ENCODE measurements at places on chromosomes 11 and 22.

DNA sequence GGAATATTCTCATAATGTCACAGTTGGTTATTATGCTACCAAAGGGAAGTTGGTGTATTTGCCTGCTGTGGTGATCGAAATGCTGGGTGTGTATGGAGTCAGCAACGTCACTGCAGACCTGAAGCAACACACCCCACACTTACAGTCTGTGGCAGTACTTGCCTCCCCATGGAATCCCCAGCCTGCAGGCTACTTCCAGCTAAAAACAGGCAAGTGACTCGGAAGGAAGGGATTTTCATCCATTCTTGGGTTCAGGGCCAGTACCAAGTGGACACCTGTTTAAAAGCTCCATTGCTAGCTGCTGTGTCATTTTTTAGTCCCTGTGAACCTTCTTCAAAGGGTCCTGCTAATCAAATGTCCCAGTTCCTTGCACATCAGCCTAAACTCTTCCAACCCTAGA, 149.6 kb downstream of the C11orf91 start:
- no peak for DNase-seq

GRCh38 chr11:132540581-132540980, 991.7 kb downstream of the OPCML start:
- DNase-seq = no peak

DNA sequence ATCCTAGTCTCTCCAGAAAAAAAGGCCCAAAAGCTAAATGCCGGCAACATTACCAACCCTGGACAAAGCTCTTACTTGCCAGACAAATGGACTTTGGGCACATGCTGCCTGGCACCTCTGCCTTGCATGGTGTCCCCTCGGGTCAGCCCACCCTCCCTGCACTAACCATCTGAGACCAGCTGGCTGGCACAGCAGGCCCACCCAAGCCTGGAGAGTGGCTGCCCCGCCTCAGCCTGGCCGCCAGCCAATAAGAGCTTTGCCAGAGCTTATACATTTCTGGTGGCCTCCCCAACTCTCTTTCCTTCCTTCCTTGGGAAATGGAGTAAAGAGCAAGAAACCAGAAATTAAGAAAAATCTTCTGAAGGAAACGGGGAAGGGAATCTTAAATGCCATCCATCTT, 24.5 kb downstream of the MCHR1 start:
- no peak for DNase-seq

DNA sequence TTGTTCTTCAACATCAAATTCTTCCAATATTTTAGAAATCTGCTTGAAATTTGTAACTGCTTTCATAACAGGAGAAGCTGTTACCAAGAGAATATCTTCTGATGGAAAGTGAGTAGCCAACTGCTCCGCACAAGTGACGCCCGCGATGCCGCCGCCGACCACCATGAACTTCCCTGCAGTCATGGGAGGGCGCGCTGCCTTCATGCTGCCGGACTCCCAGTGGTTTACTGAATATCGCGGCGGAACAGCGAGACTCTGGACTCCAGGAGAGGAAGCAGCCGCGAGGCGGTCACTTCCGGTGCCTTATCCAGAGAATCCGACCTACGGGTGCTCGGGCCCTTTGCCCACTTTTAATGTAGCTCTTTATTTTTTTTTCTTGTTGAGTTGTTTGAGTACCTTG, 190.6 kb downstream of the GUCY1A2 start:
- DNase-seq = no peak

GRCh38 chr11:104813532-104813931, 84.7 kb downstream of the CASP12 start:
- DNase-seq = no peak

DNA sequence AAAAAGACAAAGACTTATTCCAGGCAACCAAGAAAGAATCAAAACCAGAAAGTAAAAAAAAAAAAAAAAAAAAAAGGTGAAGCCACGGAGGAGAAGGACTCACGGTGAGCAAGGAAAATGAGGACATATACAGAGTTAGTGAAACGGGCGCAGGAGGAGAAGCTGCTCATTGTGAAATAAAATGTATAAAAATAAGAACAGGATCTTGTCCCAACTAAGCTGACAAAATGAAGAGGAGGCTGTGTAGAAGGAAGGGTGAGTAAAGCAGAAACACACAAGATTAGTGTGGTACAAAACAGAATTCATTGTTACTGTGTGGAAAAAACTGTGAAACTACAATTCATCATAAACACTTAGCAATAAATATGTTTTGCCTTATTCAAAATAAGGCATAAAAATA, 7.6 kb downstream of the IL17REL start:
- no peak for DNase-seq

GRCh38 chr11:73281796-73282660, 9.9 kb downstream of the P2RY6 start:
- DNase-seq = no peak

GRCh38 chr22:22228421-22228820, 16.2 kb upstream of the VPREB1 start:
- DNase-seq = no peak

GRCh38 chr11:87463486-87464102, 425.9 kb downstream of the TMEM135 start:
- DNase-seq = no peak

DNA sequence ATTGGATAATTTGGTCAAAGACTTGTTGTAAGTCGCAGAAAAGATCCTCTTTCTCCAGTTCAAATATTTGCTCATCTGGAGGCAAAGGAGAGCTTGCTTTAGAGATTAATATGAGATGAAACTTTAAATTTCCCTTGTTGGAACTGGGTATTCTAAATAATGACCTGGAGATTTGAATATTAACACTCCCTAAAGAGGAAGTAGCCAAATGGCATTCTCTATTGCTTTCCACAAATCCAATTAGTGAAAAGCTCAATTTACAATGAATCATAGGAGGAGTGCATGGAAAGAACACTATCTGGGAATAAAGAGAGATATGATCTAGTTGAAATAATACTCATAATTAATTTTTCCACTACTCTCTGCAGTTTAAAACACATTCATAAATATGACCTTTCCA, 641.6 kb upstream of the TENM4 start:
- DNase-seq = no peak

DNA sequence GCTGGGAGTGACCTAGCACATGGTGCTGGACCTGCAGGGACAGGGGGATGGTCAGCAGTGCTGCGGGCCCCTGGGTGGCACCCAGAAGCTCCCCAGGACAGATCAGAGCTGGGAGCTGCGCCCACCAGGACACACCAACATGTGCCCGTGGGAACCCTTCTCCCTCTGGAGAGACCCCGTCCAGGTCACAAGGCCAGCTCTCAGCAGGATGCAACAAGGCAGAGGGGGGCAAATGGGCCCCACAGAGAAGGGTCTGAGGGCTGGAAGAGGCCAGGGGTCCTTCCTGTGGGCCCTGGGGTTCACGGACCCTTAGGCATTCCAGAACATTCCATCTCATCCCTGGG, 6.2 kb downstream of the DUSP8 start:
- DNase-seq = no peak

DNA sequence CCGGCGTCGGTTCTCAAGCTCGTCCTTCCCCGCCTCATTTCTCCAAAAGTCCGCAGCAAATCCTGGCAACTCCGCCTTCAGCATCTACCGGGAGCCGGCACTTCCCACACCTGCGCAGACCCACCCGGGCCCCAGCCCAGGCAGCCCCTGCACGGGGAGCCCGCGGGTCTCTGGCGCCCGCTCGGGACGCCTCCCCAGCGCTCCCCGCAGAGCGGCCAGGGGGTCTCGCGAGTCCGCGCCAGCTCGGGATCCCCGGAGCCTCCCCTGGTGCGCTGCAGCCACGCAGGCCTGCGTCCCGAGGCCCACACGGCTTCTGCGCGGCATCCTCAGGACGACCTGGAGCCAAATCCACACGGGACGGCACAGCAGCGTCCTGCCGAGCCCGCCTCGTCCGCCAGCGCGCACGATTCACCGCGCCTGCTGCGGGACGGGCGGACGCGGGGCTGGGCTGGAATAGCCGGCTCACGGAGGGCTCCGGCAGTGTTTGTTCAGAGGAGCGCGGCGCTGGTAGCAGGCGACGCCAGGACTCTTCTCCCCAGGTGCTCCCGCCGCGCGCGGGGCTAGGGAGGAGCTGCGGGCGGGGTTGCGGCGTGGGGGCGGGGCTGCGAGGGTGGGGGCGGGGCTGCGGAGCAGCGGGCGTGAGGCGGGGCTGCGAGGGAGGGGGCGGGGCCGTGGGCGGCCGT, 816 bp upstream of the PHRF1 start:
- DNase-seq = no peak

DNA sequence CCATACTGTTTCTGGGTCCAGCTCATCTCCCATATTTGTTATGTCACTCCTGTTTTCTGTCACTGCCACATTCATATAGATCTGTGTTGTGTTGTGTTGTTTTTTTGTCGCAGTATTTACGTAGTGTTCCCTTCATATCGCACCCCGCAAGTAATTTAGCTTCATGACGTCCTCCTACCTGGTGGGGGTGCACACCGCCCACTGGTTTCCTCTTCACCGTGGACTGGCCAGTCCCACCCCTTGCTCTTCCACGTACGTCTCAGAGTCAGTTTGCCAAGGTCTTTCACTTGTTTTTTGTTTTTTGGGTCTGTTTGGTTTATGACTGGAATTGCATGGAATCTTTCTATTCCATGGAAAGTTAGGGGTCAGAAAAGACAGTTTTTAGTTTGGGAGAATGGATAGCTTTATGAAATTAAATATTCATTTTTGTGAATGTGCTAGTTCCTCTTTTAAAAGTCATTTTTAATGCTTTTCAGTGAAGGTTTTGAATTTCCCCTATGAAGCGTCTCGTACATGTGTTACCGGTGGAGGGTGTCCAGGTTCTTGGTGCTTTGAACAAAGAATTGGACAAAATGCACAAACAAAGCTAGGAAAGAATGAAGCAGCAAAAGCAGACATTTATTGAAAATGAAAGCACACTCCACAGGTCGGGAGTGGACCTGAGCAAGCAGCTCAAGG, 134.3 kb downstream of the TBC1D22A start:
- DNase-seq = no peak

DNA sequence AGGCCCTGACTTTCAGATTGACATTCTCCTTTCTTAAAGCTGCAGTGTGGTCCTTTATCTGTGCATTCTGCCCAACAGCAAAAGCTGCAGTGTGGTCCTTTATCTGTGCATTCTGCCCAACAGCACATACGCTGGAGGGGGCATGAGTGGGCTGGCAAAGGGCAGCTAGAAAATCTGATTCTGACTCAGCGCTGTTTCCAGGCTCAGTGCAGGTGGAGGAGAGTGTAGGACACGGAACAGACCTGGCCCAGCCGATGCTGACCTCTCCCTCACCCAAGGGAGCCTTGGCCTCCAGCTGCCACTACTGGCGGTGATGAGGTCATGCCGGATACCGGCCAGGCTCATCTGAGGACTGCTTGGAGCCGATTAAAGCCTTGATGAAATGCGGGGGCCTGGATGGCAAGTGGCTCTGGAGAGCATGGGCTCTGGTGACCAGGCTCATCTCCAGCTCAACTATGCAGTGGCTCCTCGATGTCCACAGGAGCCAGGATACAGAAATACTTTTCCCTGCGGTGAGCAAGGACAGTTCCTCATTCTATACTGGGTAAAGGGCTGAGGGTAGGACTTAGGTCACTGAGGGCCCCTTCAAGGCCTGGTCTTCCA, 84.6 kb downstream of the CLPB start:
- no peak for DNase-seq

DNA sequence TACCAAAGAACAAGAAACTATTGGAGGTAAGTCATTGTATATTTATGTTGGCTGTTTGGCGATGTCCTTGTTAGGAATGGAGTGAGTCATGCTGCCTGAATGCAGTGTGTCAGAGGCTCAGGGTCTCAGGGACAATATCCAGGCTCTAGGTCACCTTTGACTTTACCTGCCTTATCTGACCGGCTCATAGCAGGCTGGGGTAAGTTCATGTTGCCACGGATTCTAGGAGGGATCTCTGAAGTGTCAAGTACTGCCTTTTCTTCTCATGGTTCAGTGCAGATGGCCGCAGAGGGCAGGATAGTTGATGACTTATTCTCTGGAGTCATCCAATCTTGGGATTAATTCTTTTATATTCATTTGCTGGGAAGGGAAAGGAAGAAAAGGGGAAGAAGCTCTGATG, 53.2 kb downstream of the SPON1 start:
- no peak for DNase-seq

DNA sequence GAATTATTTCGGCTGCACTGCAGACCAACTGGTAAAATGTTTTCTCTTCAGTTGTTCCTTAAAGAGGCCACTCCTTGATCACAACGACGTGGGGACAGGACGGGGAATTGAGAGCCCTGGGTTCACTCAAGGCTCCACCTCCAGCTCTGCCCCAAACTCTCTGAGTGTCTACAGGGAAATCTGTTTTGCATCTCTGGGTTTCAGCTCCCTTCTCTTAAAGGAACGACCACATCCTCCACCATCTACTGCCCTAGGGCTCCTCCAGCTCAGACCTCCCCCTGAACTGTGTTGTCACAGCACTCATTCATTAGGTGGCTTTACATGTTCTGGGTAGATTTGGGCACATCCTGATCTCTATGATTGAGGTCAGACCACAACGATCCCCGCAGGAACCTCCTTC, 5.1 kb upstream of the PPFIA1 start:
- DNase-seq = no peak

DNA sequence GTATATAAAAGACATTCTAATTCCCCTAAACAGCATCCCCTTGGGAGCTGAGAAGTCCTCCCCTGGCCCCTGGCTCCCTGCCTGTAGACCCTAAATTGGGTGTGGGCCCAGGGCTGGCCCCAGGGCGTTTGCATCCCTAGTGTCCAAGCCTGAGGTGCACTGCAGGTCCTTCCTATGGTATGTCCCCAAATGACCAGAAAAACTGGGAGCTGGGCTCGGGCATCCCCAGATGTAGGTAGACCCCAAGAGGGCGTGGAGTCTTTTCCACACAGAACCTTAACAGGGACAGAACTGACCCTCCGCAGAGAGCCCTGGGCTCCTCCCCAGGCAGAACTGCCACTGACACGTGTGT, 782 bp upstream of the OSBPL5 start:
- DNase-seq = no peak

- DNase-seq = no peak
These were observed 71.5 kb downstream of the RCN1 start for GRCh38 chr11:32162351-32162750.

GRCh38 chr11:64814712-64815187, 4.4 kb upstream of the MEN1 start:
- DNase-seq = no peak

DNA sequence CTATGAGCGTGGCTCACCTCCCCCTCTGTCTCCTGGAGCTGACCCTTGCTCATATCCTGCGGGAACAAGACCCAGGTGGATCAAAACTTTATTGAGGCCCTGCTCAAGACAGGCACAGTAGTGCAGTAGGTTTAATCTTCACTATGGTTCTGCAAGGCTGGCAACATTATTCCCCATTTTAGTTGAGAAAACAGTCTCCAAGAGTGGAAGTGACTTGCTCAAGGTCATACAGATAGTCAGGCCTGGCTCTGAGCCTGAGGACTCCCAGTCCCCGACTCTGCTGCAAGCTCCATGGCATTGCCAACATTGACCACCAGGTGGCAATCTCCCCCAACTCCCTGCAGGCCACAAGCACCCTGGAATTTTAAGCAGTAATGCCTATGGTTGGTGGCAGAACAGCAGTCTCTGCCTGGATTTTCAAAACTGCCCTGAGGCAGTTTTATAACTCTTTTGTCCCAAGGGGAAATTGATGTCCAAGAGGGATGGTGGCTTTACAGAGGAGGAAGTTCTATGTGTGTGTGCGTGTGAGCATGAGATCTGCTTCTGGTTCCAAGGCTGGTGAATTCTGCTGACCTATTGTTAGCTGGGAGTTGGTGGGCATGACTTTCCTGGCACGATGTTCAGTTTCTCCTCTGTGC, 34.1 kb downstream of the NEU3 start:
- DNase-seq = peak; percentile 74

All from vagina (tissue), 2 donors.